T-cell (primary cell): ENCODE measurements at places on chromosomes 3 and 15. TPM values are rescaled to one million over a fixed set of nuclear protein-coding genes. Genes with fewer than 3 reads are reported as not detected.

RTP2 gene
- not detected for total RNA-seq

CASR gene
- 0.21 TPM for total RNA-seq

MUC20 gene
- total RNA-seq: 16.2 TPM

PRR20G gene
- not detected for total RNA-seq

SLC35G2 gene
- 1.2 TPM for total RNA-seq

CLDN18 gene
- total RNA-seq: 0.18 TPM

GRCh38 chr15:99932676-99933402, 199.6 kb upstream of the LYSMD4 start:
- no peak for DNase-seq

GRCh38 chr15:69592954-69593353, 140.3 kb downstream of the RPLP1 start:
- no peak for DNase-seq

DNA sequence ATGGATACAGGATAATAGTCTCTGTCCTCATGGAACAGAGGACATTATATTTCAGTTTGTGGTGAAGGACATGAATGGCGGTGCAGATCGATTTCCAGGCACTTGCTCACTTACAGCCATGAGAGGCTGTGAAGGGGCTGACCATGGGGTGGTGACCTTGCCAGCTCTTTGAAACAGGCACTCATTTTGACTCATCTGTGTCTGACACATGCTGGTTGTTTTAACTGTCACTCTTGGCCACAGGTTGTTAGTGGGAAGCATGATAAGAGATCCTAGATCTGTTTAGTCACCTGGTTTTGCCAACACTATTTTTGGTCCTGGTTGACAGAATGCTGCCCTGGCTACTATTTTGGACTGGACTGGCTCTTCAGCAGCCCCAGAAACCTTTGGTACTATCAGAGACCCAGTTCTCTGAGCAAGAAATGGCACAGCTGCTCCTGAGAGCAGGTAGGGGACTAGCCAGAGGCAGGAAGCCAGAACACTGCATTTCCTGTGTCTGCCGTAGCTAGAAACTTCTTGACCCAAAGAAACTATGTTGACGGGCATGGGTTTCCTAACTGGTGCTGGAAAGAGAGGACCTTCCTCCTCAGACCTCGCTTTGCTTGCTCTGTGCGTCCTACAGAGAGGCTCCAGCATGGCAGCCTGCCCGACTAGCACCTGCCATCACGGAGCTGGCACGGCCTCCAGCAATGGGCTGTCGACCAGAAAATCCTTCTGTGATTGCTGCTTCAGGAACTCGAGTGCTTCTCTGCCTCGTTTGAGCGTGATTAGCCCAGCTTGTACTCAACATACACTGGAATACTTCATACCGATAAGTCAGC, 6.3 kb downstream of the PXYLP1 start:
- DNase-seq: no peak

DNA sequence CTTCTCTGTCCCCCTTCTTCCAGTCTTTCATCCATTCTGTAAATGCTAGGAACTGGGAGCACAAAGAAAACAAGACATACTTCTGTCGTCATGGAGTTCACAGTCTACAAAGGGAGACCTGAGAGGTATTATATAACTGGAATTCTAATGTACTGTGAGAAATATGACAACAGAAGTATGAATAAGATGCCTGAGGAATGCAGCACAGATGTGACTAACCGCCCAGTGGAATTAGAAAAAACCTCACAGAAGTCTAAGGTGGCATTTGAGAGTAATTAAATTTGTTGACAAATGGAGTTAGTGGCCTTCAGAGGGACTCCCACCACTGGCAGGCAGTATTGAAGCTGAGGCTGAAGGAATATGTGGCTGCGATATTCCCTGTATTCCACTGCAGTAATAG, 168.5 kb upstream of the FAM3D start:
- no peak for DNase-seq

GRCh38 chr15:81411051-81411450, 37.0 kb upstream of the TMC3 start:
- no peak for DNase-seq

DNA sequence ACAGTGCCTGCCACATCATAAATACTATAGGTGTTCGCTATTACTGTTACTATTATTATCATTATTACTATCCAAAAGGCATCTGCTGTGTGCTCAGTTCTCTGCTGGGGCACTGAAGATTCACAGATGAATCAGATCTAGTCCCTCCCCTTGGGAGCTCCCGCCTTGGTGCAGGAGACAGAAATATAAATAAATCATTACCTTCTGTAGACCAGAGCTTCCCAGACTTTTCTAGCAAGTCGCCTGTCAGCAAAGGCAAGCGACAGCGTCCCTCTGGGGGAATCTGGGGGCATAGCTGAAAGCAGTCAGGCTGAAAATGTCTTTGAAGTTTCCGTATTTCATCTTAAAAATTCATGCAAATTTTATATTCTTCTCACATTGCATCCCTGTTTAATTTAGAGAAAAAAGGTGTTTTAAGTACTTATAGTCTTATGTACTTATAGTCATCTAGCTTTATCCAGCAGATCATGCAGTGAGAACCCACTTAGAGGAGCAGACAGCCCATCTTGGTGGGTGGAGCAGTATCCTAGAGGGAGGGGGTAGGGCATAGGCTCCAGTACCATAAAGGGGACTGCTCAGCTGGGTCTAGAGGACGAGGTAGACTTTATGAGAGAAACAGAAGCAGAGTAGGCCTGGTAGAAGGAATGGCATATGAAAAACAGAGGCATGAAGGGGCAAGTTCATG, 10.4 kb upstream of the BRPF1 start:
- no peak for DNase-seq

DNA sequence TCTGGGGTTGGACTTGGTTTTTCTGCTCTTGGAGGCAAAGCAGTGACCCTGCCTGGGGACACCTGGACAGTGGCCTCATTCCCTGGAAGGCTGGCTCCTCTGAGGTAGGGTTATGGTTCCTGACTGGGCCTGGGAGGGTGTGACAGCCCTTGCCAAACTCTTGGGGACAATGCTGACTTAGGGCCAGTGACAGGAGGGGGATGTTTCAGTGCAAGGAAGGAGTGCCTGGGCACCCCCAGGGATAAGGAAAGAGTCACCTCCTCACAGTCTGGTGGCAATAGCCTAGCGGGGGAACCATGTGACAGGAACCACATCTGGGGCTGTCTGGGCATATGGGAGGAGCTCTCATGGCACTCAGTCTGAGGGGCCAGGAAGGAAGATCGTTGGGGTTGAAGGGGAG, 91.8 kb downstream of the ABHD5 start:
- DNase-seq: no peak

DNA sequence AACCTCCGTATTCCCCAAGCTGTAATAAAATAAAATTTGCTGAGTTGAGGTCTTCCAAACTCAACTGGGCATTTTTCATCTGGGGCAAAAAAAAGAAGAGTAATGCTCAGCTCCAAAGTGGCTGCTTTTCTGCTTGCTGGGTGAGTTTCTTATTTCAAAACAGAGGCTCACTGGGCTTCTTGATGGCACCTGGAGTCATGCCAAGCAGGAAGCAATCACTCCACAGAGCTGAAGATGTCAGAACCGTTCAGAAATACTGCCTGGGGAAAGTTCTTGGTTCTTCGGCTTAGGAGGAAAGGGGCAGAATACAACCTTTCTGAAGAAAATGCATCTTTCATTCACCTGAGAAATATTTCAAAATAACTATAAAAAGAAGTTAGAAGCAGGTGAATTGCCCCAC, 4.1 kb downstream of the CCR9 start:
- DNase-seq: peak; percentile 44

DNA sequence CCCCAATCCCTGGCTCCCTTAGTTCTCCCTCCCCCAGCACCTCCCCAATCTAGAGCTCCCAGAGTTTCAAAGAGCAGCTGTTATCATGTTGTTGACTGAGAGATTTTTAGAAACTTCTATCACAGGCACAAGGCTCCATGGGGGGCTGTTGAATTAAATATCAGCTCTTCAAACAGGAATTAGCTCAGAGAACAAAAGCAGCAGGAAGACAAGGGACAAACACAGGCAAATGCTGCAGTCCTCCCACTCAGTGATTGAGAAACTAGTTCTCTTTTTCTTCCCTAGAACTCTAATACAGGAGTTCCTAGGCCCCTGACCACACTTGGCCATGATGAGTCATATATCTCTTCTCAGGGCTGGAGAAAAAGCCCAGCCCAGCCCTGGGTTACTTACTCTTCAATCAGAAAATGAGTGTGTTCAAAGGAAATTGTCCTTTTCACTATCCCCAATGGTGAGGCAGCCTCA, 262.1 kb downstream of the IGSF11 start:
- DNase-seq: no peak

- no peak for DNase-seq
These were observed 61.0 kb downstream of the ZBBX start for GRCh38 chr3:167318996-167319615.

GRCh38 chr3:133991637-133992036, 38.1 kb downstream of the SLCO2A1 start:
- no peak for DNase-seq

DNA sequence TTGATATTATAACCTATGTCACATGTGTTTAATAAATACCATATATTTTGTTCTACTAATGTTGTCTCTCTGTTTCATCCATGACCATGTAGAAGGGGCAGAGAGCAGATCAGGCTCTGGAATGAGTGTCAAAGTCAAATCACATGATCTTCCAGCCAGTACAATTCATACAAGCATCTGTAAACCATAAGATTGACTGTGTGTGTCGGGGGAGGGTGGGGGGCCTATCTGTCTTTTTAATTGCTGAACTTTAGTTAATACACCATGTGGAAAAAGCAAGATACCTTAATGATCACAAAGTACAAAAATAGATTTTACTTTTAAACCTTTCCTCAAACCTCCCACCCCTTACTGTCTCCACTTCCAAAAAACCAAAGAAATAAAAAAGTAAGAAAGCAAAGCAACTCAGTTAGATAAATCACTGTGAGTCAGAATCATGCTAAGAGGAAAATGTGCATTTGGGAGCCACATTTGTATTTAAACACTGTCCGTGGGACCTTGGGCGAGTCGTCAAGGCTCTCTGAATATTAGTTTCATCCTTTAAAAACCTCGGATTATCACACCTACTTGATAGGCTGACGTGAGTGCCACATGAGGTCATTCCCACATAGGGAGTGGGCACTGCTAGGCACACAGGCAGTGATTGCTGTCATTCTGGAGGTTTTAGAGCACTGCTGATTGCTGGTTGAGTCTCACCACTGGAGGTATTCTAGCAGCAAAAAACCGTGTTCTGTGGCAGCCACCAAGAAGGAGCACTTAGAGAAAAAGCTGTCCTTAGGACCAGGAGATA, 21.0 kb upstream of the POLR2M start:
- no peak for DNase-seq

GRCh38 chr3:108011616-108012015, 79.2 kb downstream of the CD47 start:
- no peak for DNase-seq

GRCh38 chr15:56468401-56468800, 3.5 kb upstream of the MNS1 start:
- no peak for DNase-seq

DNA sequence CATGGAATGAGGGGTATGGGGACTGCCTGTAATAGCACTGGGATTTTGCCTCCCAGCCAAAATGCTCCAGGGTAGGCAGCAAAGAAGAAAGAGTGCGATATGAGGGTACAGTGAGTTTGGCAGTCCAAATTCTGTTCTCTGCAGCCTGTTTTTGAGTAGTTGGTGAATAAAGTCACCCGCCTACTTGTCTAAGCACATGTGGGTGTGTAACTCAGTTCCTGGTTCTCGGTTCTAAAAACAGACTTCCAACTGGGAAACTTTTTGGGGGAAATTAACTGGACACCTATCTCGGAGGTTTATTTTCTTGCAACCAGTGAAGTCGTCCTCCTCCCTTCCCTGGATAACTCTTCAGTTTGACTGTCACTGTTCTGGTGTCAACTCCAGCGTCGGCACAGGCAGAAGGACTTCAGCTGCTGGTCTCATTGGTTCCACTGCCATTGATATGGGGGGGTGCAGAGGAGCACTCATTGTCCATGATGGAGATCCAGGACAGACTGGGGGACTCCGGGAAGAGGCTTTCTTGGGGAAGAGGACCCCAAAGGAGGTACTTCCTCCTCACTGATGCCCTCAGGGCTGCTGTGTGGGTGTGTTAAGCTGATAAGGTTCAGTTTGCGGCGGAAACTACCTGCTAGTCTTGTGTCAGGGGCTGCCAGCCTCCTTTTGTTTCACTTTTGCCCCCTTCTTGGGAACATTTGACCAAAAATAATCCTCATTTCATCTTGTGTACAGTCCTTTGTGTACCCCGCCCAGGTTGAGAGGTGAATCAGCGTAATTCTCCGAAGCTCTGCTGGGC, 13.2 kb downstream of the GHRL start:
- DNase-seq: no peak

DNA sequence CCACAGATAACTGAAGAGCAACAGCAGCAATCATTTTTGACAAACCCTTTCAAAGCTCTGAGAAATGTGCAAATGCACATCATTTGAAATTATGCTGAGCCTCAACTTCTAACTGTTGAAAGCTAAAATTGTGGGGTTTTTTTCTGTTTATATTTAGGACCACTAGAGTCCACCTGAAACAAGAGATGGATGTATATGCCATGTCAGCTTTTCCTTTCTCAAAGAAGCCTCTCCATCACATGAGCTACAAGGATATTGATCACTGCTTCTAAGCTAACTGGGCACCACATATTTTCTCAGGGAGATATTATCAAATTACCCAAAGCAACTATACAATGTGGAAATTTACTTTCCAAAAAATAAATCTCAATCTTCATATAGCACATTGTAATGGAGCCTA, 498.6 kb upstream of the ZNF385D start:
- DNase-seq: no peak

GRCh38 chr3:15241341-15241740, 35.3 kb downstream of the CAPN7 start:
- DNase-seq: peak; percentile 31

DNA sequence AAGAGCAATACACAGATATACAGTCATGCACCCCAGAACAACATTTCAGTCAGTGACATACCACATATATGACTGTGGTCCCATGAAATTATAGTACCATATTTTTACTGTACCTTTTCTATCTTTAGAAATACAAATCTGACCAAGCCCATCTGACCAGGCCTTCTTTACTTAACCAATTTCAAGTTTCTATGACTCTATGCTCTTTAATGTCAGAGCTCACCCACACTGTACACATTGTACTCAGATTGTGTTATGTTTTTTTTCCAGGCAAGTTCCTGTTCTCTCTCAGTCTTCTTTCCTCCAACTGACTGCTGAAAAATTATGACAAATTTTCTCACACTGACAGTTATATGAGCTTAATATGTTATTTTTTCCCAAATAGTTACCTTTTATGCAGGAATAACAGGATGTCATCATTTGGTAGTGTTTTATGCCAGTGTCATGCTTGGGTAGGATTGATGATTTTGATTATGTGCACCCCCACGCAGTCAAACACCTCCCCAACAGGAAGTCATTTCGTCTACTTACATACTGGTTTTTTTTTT, 8.0 kb upstream of the CBLB start:
- DNase-seq: no peak

DNA sequence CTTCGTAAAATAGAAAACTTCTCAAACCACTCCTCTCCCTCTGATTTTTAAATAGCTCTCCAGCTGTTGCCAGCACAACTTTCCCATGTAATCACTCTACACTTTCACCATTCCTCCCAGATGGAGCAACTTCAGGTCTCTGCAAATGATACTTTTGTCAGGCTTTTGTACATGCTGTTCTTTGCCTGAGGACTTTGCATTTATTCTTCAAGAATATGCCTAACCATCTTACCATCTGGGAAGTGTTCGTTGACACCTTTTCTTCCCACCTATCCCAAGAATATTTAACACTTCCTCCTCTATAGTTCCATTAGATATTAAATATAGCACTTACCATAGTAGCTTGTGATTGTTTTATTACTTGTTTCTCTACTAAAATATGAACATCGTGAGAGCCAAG, 703.7 kb downstream of the CADM2 start:
- DNase-seq: no peak
